ENCODE measurements at places on chromosomes 4 and X.
A peak's percentile ranks its signal among the peaks of the same experiment; 100 is the strongest.

DNA sequence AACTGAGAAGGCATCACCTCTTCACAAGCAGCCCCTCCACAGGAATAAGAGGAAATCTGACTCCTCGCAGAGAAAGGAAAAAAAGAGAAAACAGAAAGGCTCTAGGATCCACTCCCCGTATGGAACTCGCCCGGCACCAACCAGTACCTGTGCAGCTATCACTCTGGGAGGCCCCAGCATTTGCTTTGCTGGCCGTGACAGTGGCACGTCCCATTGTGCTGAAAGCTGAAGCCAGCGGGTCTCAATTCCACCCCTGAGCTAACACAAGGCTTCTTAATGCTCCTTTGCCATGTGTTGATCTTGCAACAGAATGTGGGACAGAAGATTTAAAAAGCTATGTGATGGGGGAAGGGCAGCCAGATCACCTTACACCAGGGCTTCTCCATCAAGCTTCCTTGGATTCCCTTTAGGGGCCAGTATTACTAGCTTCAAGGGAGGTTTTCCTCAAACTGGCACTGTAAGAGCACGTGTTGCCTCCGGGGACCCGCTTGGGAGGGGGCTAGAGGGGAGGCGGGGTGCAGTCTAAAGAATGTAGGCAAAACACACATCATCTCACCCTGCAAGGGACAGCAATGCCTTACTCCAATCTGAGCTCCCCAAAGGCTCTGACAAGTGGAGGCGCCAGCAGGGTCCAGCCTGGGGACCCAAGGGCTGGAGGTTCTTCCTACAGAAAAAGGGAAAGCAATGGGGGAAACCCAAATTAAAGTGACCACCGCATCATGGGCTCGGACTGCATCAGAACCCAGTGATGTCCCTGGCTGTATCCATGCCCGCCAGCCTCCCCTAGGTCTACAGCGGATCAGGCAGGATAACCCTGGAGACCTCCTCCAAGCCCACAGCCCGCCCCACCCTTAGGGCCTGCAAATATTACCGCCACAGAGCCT is 1.2 kb downstream of the USP46 start:
- H3K27me3 ChIP-seq, result no peaks in the 10 kb centered on the region
- H3K4me3 ChIP-seq, result peak overlapping the region; percentile 92
- H3K27ac ChIP-seq, result peak overlapping the region; percentile 1

DNA sequence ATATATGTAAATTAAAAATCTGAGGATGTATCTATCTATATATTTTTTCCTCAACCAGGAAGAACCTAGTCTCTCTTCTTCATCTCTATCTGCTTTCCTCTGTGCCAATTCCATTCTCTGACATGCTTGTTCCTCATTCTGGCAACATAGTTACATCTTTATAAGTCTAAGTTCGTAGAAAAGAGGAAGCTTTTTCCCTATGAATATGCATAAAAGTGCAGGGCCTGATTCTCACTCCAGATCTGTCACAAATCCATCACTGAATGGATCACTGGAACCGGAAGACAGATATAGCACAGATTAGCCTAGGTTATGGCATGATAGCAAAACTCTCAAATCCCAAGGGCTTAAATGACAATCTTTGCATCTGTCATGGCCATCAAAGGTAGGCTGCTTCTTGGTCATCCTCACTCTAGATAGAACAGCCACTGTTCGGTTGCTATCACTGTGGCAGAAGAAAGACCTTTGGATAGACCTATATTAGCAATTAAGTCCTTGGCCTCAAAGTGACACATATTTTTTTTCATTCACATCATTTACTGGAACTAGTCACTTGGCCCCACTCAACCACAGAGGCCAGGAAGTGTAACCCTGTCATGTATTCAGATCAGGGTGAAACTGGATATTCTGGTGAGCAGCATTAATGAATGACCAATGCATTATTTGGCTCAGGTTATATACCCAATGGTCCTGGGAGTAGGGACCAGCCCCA is 22.2 kb downstream of the DTHD1 start:
- H3K27ac ChIP-seq, result no peak overlapping the region
- no peaks in the 10 kb centered on the region for H3K27me3 ChIP-seq

DNA sequence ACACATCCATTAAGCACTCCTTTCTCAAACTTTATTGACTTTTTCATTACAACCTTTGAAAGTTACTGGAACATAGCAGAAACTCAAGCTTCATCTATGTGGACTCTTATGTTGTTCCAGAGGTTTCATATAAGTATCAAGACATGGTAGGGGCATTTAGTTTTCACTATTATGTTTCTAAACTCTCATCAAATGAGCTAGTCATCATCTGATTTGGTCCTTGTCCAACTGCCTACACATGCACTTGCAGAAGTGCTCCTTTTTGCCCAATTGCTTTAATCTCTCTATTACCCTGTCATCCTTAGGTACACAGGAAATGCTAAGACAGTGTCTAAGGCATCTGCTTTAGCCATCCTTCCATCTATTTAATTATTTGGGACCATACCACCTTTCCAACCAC is 42.2 kb upstream of the EPGN start:
- DNase-seq, result no peak
- H3K4me1 ChIP-seq, result peaks cover 4% of the 10 kb centered on the region
- H3K27ac ChIP-seq, result no peak overlapping the region
- H3K36me3 ChIP-seq, result no peaks in the 10 kb centered on the region

DNA sequence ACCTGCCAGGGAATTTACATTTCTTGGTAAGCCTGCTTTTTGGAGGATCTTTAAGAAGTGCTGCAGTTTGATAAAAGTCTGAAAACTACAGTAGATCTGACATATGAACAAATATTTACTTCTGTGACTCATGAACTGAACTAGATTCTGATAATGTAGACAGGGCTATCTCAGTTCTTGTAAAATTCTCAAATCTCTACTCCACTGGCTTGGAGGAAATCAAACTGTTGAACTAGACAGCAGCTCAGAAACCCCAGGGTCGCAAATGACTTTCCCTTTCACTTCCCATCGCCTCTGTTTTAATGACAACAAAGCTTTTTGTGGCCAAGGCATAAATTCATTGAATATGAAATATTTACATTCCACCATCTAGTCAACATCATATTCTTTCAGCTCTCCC is 15.4 kb upstream of the OCIAD1 start:
- no peak overlapping the region for H3K4me3 ChIP-seq
- H3K4me1 ChIP-seq, result peaks cover 11% of the 10 kb centered on the region
- no peak overlapping the region for H3K27ac ChIP-seq
- H3K36me3 ChIP-seq, result no peaks in the 10 kb centered on the region
- H3K27me3 ChIP-seq, result no peaks in the 10 kb centered on the region
- no peak for DNase-seq

GRCh38 chr4:87982446-87983010 is 7.0 kb downstream of the SPP1 start:
- DNase-seq, result no peak
- no peak overlapping the region for H3K27ac ChIP-seq
- H3K27me3 ChIP-seq, result peaks cover 3% of the 10 kb centered on the region
- no peaks in the 10 kb centered on the region for H3K36me3 ChIP-seq
- no peaks in the 10 kb centered on the region for H3K4me1 ChIP-seq
- H3K4me3 ChIP-seq, result no peak overlapping the region

DNA sequence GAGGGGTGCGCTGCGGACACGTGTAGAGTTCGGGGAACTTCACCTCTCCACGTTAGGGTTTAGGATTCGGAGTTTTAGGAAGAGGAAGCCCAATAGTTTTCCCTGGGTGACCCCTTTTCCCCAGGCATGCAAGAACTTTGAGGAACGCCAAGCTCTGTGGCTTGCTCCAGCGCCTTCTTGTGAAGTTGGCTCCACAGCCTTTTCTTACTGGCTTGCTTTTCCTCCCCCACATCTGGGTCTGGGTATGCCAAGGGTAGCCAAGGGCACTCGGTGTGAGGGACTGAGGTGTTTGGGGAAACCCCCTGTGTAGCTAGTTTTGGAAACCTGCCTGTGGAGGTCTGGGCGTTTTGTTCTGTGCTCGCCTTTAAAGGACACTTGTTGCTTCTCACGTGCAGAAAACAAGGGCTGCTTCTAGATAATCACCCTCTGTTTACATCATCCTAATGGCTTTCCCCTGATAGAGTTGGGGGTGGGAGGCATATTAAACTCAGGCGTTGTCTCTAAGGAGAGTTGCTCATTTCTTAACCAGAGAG is 746 bp downstream of the EDNRA start:
- peak; percentile 36 for DNase-seq
- H3K27me3 ChIP-seq, result peaks cover 5% of the 10 kb centered on the region
- H3K4me3 ChIP-seq, result peak overlapping the region; percentile 59
- no peaks in the 10 kb centered on the region for H3K36me3 ChIP-seq
- H3K27ac ChIP-seq, result peak overlapping the region; percentile 86

DNA sequence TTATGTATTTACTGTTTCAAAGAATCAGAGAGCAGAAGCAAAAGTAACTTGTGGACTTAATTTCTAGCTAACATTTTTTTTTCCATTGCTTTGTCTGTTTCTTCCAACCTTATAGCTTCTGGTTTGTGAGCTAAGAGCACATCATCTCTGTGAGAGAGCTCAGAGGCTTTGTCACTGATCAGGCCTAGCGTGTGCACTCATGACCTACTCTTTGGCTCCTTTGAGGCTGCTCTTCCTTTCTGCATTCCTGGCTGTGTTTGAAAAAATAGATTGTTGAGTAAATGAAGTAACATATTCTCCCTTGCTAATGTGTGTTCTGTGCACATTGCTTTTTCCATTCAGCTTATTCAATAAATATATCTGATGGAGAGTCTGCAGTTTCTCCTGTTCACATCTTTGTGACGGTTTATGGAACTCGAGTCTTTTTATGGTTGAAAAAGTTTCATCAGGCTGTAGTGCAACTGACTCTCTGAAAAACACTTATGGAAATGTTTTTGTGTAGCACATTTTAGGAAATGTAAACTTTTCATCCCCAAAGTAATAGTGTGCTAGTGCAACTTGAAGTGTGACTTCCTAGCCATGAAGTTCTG is 133.0 kb downstream of the RAPGEF2 start:
- H3K27ac ChIP-seq, result no peak overlapping the region
- no peak overlapping the region for H3K4me3 ChIP-seq
- no peak for DNase-seq
- no peaks in the 10 kb centered on the region for H3K27me3 ChIP-seq

DNA sequence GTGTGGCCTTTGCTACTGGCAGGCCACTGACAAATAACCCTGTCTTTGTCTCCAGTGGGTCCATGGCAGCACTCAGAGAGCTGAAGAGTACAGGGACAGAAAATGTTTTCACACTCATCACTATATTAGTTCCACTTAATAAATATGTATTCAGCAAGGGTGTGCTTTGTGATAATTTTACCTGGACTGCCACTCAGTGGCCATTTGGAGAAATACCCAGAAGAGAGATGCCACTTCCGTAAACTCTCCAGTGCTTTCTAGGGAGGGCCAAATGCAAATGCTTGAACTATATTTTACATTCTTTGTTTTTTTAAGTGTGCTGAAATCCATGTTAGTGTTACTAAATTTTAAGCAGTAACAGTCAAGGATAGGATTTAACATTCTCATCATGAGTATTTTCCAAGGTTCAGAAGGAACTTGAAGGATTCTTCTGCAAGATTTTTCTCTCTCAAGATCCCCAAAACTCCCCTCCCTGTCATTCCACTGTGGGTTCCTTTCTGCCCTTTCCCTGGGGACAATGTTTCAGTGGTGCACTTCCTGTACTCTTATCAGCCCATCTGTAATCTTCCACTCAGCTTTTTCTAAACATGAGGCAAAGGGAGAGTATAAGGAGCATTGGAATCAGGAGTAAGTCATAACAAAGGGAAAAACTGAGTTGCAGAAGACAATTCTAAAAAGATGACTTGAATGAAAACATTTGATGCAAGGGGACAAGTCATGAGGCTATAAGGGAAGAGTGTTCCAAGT is 46.0 kb downstream of the TFDP3 start:
- no peak overlapping the region for H3K27ac ChIP-seq
- no peaks in the 10 kb centered on the region for H3K27me3 ChIP-seq

DNA sequence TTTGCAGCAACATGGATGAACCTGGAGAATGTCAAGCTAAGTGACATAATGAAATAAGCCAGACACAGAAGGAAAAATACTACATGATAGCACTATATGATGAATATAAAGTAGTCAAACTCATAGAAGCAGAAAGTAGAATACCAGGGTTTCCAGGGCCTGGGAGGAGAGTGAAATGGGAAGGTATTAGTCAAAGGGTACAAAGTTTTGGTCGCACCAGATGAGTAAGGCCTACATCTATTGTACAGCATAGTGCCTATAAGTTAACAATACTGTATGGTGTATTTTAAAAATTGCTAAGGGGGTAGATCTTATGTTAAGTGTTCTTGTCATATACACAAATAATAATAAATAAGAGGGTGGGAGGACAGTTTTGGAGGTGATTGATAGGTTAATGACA is 41.5 kb downstream of the ENOX2 start:
- H3K27ac ChIP-seq, result no peak overlapping the region
- no peak overlapping the region for H3K4me3 ChIP-seq
- no peaks in the 10 kb centered on the region for H3K27me3 ChIP-seq
- no peaks in the 10 kb centered on the region for H3K4me1 ChIP-seq
- no peak for DNase-seq

- H3K36me3 ChIP-seq, result no peaks in the 10 kb centered on the region
- no peak overlapping the region for H3K27ac ChIP-seq
- DNase-seq, result no peak
- no peak overlapping the region for H3K4me3 ChIP-seq
- H3K4me1 ChIP-seq, result no peaks in the 10 kb centered on the region
- H3K27me3 ChIP-seq, result no peaks in the 10 kb centered on the region
Observed at GRCh38 chr4:23235628-23236390, 543.1 kb downstream of the GBA3 start.

GRCh38 chrX:154013001-154013421 is 6.7 kb downstream of the IRAK1 start:
- H3K36me3 ChIP-seq, result no peaks in the 10 kb centered on the region
- peaks cover 19% of the 10 kb centered on the region for H3K4me1 ChIP-seq
- no peak for DNase-seq
- no peaks in the 10 kb centered on the region for H3K27me3 ChIP-seq

DNA sequence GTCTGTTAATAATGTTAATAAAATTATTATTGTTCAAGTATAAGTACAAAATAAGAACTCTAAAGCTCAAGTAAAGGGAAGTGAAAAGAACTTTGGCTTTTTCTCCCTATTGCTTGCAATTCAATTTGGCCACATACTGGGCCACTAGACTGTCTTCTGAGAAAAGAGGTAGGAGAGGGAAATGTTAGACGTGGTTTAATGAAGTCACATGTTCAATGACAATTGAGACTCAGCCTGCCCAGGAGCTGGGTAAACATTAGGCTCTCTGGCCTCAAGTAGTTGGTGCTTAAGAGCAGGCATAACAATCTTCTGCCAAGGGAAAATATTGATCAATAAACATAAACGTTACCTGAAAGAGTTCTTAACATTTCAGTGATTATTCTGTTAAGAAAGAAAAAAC is 15.1 kb upstream of the PRSS12 start:
- H3K36me3 ChIP-seq, result no peaks in the 10 kb centered on the region
- H3K27ac ChIP-seq, result no peak overlapping the region
- no peak for DNase-seq
- H3K27me3 ChIP-seq, result no peaks in the 10 kb centered on the region
- H3K4me1 ChIP-seq, result no peaks in the 10 kb centered on the region

GRCh38 chr4:8703857-8704495 is 111.4 kb downstream of the CPZ start:
- H3K4me1 ChIP-seq, result no peaks in the 10 kb centered on the region
- DNase-seq, result peak; percentile 3
- H3K36me3 ChIP-seq, result no peaks in the 10 kb centered on the region
- no peak overlapping the region for H3K27ac ChIP-seq
- peaks cover 99% of the 10 kb centered on the region for H3K27me3 ChIP-seq
